Central memory CD4-positive, alpha-beta T cell (primary cell): ENCODE measurements at places on chromosomes 3 and 15.

- DNase-seq: no peak
Measured at GRCh38 chr15:99433757-99434450, 131.9 kb upstream of the MEF2A start.

DNA sequence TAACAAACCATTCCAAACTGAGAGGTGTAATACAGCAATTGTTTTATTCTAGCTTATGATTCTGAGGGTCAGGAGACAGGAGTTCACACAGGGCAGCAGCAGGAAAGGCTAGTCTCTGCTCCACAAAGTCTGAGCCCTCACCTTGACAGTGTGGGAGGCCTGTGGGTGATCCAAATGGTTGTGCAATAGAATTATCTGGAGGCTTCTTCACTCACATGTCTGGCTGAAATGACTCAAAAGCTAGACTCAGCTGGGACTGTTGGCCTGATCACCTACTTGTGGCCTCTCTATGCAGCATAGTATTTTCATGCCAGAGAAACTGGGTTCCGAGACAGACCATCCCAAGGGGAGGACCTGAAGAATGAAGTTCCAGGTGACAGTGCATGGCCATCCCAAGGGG lies 233.9 kb upstream of the UBE2E2 start:
- DNase-seq: no peak

DNA sequence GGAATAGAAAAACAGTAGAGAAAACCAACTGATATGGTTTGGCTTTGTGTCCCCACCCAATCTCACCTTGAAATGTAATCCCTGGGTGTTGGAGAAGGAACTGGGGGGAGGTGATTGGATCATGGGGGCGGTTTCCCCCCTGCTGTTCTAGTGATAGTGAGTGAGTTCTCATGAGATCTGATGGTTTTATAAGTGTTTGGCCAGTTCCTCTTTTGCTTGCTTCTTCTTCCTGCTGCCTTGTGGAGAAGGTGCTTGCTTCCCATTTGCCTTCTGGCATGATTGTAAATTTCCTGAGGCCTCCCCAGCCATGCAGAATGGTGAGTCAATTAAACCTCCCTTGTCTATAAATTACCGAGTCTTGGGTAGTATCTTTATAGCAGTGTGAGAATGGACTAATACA lies 48.4 kb downstream of the EOMES start:
- no peak for DNase-seq

- DNase-seq: no peak
Measured at GRCh38 chr3:14262212-14262611, 83.6 kb downstream of the LSM3 start.

GRCh38 chr3:111151438-111151837 lies 79.8 kb downstream of the NECTIN3 start:
- no peak for DNase-seq

GRCh38 chr15:39153716-39154115 lies 427.2 kb upstream of the THBS1 start:
- no peak for DNase-seq
